ENCODE measurements at places on chromosomes 1 and 21. TPM values are rescaled to one million over a fixed set of nuclear protein-coding genes. Genes with fewer than 3 reads are reported as not detected.

The IFNAR2 gene
- 10.3 TPM for total RNA-seq

The KDF1 gene
- total RNA-seq, result 20.5 TPM

GRCh38 chr1:228184152-228184551 lies 18.5 kb downstream of the IBA57 start:
- DNase-seq, result no peak

- DNase-seq, result no peak
These were observed 30.7 kb downstream of the PPP2R5A start for GRCh38 chr1:212315907-212316306.

DNA sequence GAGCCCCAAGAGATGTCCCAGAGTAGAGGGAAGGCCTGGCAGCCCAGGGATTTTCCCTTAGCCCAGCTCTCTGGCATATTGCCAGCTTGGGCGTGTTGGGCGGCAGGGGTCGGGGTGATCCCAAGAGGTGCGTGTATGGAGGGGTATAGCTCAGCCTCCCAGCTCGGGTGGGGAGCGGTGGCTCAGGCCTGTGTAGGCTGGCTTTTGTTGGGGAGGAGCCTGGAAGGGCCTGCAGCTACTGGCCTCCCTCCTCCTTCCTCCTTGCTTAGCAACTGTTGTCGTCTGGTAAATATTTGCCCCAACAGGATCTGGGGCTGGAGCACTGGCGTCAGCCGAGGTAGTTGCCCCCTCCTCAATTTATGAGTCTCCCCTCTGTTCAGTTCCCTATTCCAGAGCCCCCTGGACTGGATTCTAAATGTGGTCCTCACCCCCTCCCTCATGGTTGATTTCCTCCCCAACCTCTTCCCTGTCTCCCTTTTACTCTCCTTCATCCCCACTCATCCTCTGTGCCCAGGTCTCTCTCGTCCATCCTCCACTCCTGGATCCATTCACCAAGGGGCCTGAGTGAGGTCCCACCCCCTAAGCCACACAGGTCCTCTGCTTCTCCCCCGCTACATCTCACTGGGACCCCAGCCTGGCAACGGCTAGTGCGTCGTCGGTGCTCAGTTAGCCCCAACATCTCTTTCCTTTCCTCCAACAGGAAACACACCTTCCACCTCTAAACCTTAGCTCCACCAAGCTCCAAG lies 10.3 kb upstream of the LMNA start:
- DNase-seq, result peak; percentile 85

DNA sequence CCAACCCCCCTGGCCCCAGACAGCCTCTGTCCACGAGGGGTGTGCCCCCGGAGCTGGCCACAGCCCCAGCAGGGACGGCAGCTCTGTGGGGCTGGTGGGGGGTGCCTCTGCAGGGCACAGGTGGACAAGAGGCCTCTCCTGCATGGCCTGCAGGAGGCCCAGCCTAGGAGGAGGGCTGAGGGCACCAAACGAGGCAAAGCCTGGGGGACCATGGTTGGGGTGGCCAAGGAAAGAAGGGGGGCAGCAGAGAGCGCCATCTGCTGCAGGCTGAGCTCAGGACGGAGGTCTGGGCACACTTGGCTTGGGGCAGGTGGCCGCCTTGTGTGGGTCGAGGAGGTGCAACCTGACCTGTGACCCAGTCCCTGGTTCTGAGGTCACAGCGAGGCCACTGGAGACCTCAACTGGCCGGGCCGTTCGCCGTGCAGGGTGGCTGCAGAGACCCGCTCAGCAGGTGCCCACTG lies 27.3 kb downstream of the RRP1 start:
- DNase-seq, result no peak

GRCh38 chr1:22452481-22452957 lies 868 bp downstream of the ZBTB40 start:
- no peak for DNase-seq

DNA sequence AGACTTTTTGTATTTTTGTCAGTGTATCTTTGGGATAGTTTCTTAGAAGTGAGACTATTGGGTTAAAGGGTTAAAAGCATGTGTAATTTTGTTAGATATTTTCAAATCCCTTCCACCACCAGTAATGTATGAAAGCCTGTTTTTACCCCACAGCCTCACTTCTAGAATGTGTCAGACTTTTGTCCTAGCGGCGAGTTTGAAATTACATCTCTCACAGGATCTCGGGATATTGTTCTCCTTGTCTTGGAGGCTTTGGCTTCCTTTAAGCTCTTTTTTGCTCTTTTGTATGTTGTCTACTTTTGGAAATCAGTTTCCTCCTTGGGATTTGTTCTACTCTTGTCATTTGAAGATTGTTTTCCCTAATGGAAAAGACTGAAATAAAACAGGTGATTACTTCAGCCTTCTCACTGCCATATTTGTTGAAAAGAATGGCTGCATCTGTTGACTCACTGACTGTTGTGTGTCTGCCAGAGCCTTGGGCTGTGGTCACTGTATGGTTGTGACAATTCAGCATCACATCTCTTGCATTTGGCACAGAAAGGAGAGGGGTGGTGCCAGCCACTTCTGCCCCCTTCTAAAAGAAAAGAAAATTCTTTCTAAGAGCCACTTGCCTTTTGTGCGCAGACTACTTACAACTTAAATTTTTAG lies 22.6 kb downstream of the ST3GAL3 start:
- DNase-seq, result no peak

The SAMSN1 gene
- not detected for total RNA-seq

DNA sequence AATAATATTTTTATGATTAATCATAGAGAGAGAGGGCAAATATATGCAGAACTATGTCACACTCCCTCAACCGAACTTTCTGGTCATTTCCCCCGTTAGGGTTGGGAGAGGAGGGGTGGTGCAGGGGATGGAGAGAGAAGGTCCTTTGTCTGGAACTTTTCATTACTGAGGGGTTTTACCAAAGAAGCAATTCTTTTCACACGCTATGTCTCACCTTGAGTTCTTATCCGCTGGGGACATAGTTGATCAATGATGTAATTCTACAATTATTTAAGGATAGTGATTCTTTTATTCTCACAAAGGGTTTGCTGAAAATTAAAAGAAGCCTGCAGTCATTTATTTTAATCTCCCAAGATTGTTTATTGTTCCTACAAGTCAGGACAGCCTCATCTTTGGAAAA lies 98.3 kb upstream of the RUNX1 start:
- no peak for DNase-seq

DNA sequence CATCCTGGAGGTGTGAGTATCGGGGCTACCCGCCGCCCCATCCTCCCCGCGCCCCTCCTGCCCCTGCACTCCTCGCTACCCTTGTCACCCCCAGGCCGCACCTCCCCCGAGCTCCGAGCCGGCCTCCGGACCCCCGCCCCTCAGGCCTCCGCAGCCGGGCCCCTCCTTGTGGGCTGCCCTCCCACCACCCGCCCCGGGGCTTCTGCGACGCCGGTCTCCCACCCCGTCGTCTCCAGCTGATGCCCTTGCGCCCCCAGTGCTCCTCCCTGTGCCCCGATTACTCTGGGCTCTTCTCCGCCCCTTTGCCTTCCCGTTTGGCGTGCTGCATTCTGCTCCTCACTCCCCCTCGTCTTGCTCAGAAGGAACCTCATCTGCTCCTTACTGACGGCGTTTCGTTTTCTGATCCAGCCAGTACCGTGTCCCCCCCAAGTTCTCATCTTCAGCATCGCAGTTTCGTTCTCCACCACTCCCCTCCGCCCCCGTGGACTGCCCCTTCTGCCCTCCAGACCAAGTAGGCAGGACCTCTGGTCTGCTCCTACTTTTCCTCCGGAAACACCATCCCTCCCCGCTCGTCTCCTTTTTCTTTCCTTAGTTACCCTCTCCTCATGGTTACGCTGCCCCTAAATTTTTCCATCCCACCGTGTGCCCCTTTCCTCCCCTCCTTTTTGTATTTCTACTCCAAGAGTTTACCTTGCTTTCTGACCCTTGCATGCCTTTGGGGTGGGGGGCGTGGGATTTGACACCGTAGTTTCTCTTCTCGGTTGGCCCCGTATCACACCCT lies 841 bp downstream of the SNX27 start:
- peak; percentile 21 for DNase-seq

- DNase-seq, result no peak
These were observed 121.2 kb downstream of the ADGRL2 start for GRCh38 chr1:81921851-81922462.

DNA sequence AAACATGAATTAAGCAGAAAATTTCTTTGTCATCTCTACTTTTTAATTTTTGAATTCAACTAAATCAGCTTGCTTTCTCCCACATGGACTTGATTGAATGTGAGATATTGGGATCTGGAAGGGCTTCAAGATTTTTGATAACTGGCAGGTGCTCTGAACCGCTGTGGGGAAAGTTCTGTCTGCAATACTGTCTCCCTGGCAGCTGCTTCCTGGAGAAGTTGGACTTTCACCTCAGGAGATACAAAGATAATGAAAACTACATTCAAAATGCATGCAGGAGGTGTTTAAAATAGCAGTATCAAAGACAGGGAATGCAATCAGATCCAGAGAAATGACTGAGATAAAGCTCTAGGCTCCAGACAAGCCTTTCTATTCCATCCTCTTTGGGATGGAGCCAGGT lies 338.3 kb downstream of the NEGR1 start:
- DNase-seq, result no peak

DNA sequence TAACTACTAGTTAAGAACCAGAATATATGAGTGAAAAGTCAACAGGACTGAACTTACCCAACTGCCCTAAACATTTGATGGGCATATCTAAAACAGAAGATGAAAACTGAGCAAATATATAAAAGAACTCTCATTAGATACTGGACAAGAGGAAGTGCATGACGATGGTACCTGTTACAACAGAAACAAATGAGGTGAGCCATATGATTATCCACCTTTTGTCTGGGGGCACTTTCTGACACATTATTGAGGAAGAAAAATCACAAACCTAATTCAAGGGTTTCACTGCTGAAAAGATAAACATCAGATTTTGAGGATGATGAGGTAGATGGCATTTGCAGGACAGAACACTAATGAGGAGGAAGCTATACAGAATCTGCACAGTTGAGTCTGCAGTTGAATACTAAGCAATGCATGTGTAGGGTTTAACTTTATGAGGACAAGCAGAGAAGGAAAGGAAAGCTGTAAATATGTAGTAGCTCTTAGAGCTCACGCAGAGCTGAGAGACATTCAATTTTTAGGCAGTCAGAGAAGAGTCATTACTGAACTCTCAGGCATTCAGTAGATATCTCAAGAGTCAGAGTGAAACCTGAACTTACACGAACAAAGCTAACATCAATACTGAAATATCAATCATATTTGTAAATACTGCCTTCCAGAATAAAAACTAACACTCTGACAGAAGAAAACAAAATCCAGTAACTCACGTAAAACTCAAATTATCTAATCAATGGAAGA lies 262.1 kb downstream of the AKT3 start:
- no peak for DNase-seq

- no peak for DNase-seq
These were observed 58.8 kb downstream of the WARS2 start for GRCh38 chr1:119081700-119082099.

The TSPAN1 gene
- 139 TPM for total RNA-seq

DNA sequence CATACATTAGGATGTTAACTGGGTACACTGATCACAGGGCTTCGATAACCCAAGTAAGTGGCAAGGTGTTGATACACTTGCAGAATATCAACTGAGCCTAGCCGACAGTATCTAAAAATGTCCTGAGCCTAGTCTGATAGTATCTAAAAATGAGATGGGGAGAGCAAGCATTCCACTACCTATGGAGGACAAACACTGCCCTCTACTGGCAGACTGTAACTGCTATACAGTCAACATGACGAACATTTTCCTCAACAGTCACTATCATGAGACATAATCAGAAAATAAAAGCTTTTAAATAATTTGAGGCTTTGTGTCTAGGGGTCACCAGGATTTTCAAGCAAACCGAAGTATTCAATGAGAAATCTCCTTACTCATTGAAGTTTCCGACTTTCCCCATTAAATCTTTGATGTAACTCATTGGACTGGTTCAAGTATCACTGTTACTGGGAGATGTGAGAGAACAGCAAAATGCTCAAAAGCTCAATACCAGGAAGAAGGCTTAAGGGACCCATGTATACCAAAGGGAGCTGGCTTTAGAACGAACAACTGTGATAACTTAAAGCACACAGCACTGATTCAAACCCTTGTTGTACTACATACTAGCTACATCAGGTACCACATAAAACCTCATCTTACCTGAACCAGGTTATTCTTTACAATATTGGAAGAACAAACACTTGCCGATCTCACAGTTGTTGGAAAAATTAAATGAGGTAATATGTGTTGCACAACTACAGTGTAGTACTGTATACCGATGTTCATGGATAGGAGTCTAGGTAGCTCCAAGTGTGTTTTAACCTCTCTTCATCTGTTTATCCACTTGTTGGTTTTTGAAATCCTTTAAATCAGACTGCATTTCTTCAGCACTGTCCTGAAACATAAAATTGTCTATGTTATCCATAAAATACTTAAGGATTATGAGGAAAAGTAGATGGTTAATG lies 31.1 kb upstream of the SLC45A3 start:
- DNase-seq, result peak; percentile 41

The PTPRC gene
- total RNA-seq, result 0.79 TPM

- no peak for DNase-seq
These were observed 995 bp upstream of the KIF26B start for GRCh38 chr1:245153552-245154428.

DNA sequence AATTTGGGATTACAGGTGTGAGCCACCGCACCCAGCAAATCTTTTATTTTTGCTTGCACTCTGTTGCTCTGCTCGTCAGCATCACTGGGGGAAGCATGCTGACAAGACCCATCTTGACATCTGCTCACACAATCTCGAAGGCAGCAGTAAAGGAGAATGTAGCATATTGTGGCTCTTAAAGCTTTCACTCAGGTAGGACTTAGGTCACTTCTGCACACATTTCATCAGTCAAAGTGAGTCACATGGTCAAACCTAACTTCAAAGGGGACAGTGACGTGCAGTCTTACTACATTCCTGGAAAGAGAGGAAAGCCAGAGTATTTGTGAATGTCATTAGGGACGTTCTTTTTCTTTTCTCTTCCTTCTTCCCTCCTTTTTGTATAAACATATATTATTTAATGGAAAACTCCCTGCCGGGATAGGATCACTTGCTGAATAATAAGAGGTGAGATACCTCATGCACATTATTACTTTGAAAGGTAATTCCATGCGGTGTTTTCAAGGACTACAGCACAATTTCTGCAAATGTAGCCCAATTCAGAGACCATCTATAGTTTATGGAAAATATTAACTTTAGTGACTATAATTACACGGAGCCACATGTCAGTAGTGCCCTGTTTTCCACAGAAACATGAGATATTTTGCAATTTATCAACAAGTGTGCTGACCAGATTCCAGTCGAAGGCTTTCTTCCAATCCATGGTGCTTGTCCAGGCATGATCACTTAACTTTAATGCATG lies 19.3 kb upstream of the ACBD6 start:
- peak; percentile 78 for DNase-seq

The FAM72A gene
- 13.2 TPM for total RNA-seq

- peak; percentile 43 for DNase-seq
These were observed 2.3 kb downstream of the KLHDC8A start for GRCh38 chr1:205354259-205355074.

The SGIP1 gene
- not detected for total RNA-seq

DNA sequence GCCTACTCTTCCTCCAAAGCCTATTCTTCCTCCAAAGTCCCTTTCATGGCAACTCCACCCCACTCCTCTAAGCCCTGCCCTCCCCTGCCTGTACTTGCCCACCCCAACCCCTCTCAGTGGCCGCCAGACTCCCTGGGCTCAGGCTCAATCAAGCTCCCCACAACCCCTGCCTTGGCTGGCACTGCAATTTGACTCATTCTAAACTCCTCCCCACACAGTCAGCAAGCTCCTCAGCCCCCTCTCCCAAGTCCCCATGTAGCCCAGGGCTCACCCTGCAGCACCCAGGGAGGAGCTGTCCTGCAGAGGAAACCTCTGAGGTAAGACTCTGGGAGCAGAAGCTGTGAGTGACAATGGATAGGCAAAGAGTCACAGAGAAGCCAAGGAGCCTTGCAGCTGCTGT lies 3.6 kb upstream of the VSIG8 start:
- no peak for DNase-seq

- no peak for DNase-seq
These were observed 33.9 kb downstream of the OLFML2B start for GRCh38 chr1:161989786-161990185.
